Colonic mucosa (tissue), 4 donors: ENCODE measurements at places on chromosomes 7 and 10. TPM values are rescaled to one million over a fixed set of nuclear protein-coding genes. Genes with fewer than 3 reads are reported as not detected.

DNA sequence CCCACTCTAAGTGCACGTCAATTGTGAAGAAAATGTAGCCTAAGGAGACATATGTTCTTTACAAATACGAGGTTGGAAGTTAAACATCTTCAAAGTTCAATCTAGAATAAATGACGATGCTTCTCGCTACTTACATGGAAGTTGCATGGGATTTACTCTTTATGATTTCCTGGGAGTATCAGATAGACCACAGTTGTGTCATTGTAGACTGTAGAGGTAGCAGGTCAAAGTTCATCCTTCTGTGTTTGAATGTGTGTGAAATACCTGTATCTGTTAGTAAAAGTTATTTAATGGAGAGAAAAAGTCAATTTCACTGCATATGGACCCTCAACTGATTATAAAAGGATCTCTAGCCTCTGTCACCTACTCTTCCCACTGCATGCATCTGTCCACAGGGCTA, 112.6 kb downstream of the C1GALT1 start:
- H3K4me1 ChIP-seq = no peaks in the 10 kb centered on the region
- no peaks in the 10 kb centered on the region for H3K36me3 ChIP-seq
- H3K27ac ChIP-seq = no peak overlapping the region
- no peak for DNase-seq

DNA sequence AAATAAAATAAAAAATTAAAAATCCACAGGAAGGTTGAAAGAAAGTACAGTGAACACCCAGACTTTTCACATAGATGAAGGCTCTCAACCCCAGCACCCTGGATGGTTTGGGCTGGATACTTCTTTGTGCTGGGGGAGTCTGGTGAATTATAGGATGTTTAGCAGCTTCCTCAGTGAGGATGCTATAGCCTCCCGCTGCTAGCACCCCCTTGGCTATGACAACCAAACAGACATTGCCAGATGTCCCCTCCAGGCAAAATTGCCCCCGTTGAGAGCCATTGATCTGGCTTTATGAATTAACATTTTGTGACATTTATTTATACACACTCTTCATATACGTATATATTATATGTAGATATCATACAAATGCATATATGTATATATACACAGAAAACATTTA, 21.6 kb downstream of the SMKR1 start:
- H3K36me3 ChIP-seq = no peaks in the 10 kb centered on the region
- H3K27ac ChIP-seq = no peak overlapping the region
- H3K4me1 ChIP-seq = no peaks in the 10 kb centered on the region
- no peaks in the 10 kb centered on the region for H3K27me3 ChIP-seq
- H3K4me3 ChIP-seq = no peak overlapping the region

DNA sequence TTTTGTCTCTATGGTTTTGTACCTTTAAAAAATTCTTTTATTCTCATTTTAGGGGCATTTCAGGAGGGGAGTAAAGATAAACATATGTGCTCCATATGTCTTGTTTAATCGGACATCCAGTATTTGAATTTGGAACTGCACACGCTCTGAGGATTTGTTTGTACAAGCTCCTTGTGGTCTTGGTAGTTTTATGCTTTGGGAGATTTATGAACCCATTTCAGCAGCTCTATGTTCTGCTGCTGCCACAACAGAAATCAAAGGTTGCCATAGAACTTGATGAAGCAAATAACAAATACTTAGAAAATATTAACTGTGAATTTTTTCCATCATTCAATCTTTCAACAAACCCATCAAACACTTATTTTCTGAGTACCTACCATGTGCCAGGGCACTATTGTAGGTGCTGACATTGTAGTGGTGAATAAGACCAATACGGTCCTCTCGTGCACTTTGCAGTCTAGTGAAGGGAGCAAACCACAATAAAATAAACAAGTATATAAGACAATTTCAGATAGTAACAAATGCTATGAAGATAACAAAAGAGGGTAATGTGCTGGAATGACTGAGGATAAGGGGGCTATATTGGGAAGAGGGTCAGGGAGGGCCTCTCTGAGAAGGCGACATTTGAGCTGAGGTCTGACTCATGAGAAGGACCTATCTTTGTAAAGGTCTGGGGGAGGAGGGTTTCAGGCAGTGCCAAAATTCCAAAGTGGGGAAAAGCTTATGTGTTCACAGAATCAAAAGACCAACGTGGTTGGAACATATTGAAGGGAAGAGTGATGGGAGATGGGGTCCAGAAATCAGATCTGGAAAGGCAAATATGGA, 30.4 kb downstream of the MYPN start:
- H3K4me3 ChIP-seq = no peak overlapping the region
- H3K27ac ChIP-seq = no peak overlapping the region
- no peaks in the 10 kb centered on the region for H3K27me3 ChIP-seq
- no peaks in the 10 kb centered on the region for H3K4me1 ChIP-seq
- no peak for DNase-seq

- no peaks in the 10 kb centered on the region for H3K36me3 ChIP-seq
- H3K27ac ChIP-seq = peak overlapping the region; percentile 7
- no peak overlapping the region for H3K4me3 ChIP-seq
- no peaks in the 10 kb centered on the region for H3K27me3 ChIP-seq
- no peaks in the 10 kb centered on the region for H3K4me1 ChIP-seq
- no peak for DNase-seq
Measured at GRCh38 chr10:4051011-4051640, 266.1 kb upstream of the KLF6 start.

- no peak overlapping the region for H3K27ac ChIP-seq
- no peaks in the 10 kb centered on the region for H3K4me1 ChIP-seq
- no peaks in the 10 kb centered on the region for H3K27me3 ChIP-seq
- H3K36me3 ChIP-seq = no peaks in the 10 kb centered on the region
Measured at GRCh38 chr7:41931263-41931646, 228.4 kb upstream of the INHBA start.

DNA sequence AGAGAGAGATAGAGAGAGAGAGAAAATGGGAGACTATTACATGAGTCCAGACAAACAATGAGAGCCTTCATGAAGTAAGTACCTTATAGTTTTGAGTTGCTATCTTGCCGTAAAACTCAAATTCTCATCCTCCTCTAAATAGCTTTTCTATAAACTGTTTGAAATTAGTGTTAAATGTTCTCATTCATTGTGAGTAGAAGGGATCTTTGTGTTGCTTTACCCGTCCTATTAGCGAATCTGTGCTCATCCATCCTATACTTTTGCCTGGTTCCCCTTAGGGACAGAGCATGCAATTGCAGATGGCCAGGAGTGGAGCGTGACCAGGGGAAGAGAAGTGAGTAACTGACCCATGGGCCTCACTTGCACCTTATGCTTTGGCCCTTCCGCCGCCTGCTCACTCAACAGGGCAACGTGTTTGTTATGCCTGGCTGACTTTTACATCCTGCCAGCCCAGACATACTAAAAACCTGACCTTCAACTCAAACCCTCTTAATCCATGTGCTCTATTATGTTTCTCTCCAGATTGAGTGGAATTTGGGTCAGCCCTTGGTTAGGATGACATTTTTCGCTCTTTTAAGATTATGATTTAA, 244.2 kb upstream of the YAE1 start:
- no peak for DNase-seq
- no peak overlapping the region for H3K27ac ChIP-seq
- H3K27me3 ChIP-seq = no peaks in the 10 kb centered on the region

DNA sequence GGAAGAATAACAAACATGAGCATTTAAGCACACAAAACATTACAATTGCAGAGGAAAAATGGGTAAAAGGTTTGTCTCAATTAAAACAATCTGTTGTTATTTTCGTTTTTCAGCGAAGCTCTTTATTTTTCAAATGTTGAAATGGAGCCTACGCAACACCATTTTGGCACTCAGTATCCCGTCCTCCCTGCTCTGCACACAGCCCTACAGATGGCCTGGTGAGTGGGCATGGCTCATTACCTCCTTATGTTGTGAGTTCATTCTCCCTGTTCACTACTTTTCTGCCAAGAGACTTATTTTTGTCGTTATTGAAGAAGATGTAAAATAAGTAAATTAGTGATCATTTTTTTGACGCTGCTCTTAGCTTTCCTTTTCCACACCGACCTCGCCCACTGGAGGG, 167.8 kb upstream of the CXCL12 start:
- H3K4me3 ChIP-seq = no peak overlapping the region
- no peaks in the 10 kb centered on the region for H3K27me3 ChIP-seq
- DNase-seq = no peak
- no peak overlapping the region for H3K27ac ChIP-seq

GRCh38 chr10:133608855-133609254, 17.7 kb downstream of the FRG2B start:
- H3K27me3 ChIP-seq = no peaks in the 10 kb centered on the region
- no peaks in the 10 kb centered on the region for H3K36me3 ChIP-seq
- no peak overlapping the region for H3K4me3 ChIP-seq
- no peaks in the 10 kb centered on the region for H3K4me1 ChIP-seq
- H3K27ac ChIP-seq = no peak overlapping the region

DNA sequence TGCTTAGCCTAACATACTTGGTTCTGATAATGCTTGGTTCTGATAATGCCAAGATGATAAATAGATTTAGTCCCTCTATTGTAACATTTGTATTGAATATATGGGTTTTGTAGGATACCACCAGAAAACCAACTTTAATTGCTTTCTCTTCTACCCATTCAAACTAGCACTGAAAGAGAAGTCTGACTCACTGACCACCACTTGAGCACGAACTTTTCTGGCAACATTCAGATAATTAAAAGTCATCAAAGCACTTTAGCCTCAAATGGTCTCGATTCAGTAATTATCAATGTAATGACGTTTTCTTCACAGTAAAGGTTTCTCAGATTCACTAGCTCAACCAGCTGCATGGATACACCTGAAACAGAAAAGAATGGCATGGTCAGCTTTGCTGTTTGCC, 63.0 kb downstream of the HDAC9 start:
- no peak overlapping the region for H3K4me3 ChIP-seq
- H3K4me1 ChIP-seq = no peaks in the 10 kb centered on the region
- no peak overlapping the region for H3K27ac ChIP-seq

Gene PNLIPRP2
- total RNA-seq = 9.1 TPM

Gene PRPS1L1
- not detected for total RNA-seq

Gene AKR1E2
- 16.3 TPM for total RNA-seq

Gene DUS4L
- 3.7 TPM for total RNA-seq
